ENCODE measurements at places on chromosomes 5 and 9.

DNA sequence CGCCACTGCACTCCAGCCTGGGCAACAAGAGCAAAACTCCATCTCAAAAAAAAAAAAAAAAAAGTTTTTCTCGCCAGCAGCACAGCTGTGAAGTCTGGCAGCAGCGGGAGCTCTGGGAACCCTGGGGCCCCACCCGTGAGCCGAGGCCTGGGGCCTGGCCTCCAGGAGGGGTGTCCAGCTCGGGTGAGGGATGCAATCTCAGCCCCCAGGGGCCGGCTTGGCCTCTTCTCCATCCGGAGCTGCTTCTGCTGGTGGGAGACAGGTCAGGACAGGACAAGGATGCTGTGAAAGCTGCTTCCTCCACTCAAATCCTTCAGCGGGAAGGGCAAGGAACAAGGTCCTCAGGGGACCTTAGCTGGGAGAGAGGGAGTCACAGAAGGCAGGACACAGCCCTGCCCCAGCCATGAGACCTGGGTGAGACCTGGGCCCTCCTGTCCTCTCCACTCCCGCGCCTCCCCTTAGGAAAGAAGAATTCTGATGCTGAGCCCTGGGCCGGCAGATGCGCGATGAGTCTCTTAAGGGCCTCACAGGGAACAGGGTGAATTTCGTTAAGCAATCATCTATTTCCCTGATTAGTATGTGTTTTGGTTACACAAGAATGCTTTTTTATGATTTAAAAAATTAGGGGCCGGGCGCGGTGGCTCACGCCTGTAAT, 30.6 kb downstream of the PLPP7 start:
- no peak for DNase-seq

DNA sequence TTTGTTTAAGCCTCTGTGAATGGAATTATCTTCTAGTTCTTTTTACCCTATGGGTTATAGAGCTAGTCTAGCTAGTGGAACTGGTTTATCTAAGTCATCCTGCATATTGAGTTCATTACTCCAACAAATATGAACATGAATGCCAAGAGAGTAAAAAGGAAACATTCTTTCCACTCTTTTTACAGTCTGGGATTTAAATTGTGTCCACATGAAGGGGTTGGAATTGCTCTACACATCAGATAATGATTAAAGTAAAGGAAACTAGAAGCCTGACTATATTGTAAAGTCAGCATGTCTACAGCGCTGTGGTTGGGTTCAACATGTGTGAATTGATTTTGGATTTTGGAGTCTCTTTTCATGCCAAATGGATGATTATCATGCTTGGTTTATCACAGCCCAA, 173.1 kb downstream of the CCDC171 start:
- DNase-seq, result no peak

GRCh38 chr9:114003351-114003750, 74.7 kb downstream of the AMBP start:
- DNase-seq, result no peak

DNA sequence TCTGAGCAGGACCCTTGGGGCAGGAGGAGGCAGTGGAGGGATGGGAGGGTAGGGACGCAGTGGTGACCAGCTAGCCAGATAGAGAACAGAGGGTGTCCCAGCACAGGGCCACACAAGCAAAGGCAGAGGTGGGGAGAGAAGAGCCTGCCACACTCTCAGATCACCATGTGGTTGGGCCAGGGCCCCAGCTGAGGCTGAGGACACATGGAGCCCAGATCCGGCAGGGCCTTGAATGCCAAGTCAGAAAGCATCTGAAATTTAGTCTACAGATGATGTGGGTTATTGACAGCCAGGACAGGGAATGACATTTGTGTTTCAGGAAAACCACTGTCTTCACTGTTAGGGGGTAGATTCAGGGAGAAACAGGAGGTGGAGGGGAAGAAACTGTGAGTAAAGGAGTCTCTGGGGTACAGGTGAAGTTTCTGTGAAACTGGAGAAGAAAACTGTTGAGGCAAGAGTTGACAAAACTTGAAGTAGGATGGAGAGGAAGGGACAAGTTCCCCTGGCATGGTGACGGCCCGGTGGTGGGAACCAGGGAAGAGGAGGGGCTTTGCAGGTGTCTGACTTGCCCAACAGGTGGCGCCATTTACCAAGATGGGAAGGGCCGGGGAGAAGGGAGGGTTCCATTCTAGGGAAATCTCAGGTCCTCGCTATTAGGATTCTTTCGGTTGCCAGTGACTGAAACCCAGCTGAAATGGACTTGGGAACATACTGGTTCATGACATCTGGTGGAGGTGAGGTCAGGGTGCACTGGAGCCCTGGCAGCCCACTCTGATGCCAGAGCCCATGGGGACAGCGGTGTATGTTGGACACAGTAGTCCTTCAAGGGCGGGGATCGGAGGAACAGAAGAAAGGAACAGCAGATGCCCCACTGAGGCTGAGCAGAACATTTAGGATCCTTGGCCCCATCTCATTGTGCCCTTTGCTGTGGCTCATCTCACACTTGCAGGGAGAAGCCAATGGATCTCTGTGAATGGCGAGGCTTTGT, 100.1 kb downstream of the KCNIP1 start:
- peak; percentile 36 for DNase-seq

DNA sequence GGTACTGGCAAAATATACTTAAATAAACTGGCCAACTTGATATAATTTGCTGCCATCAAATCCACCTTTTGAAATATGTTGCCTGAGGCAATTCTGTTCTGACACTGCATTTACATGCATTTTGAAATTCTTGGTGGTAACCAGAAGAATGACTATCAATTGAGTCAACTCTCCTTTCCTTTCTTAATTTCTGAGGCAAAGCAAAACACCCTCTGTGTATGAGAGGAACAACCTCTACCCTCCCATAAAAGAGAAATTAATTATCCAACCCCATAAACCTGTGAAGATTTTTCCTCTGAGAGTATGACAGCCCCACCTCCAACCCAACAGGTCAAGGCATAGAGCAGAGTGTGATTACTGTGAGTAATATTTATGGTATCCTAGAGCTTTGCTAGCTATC, 286.8 kb downstream of the NR2F1-AS1 start:
- DNase-seq, result no peak

- DNase-seq, result no peak
Observed at GRCh38 chr9:98022447-98022846, 34.1 kb upstream of the NANS start.

- no peak for DNase-seq
Observed at GRCh38 chr9:111815285-111816070, 20.7 kb upstream of the SHOC1 start.
